Colonic mucosa (tissue), 4 donors: ENCODE measurements at places on chromosomes 12 and 14.
A peak's percentile ranks its signal among the peaks of the same experiment; 100 is the strongest.

- DNase-seq: no peak
These were observed 46.5 kb downstream of the NCOR2 start for GRCh38 chr12:124520907-124521306.

GRCh38 chr14:100522616-100523099 lies 64.6 kb downstream of the BEGAIN start:
- DNase-seq: peak; percentile 22

DNA sequence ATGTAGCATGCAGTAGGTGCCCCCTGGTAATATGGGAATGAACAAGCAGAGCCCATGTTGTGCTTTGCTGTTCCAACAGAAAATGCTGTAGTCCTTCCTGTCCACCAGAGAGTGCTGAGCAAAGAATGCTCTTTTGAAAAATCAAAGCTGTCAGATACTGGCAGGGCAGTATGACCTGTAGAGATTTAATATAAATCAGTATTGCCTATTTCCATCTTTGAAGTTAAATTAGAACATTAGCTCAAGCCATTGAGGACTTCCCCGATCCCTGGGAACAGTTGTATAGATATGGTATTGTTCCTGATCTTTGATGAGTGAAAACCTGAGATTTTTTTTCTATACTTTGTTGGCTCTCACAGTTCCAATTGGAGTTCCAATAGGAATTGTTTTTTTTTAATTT lies 13.0 kb downstream of the TTC8 start:
- DNase-seq: no peak

- DNase-seq: no peak
These were observed 43.4 kb upstream of the CFAP54 start for GRCh38 chr12:96445691-96446583.

- DNase-seq: no peak
These were observed 48.8 kb downstream of the LRCOL1 start for GRCh38 chr12:132561427-132562156.

DNA sequence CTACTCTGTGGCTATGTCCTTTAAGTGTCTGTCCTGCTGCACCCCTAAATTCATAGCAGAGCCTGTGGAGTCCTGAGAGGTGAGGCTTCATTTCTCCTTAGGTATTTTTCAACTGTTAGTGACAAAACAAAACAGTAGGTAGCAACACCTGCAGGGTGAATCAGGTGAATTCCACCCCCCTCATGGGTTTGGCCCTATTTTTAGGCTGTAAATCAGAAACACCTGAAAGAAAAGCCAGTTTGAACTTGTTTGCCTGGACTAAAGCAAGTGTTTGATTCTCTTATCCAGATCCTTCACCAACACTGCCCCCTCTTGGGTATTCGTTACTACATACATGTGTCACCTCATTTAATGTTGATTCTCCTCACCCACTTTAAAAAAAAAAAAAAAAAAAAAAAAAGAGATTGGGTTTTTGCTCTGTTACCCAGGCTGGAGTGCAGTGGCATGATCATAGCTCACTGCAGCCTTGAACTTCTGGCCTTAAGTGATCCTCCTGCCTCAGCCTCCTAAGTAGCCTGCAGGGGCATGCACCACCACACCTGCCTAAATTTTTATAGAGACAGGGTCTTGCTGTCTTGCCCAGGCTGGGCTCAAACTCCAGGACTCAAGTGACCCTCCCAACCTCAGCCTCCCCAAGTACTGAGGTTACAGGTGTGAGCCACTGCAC lies 10.3 kb downstream of the TBPL2 start:
- peak; percentile 73 for DNase-seq

GRCh38 chr12:53585448-53586125 lies 40.6 kb downstream of the ATF7 start:
- no peak for DNase-seq

DNA sequence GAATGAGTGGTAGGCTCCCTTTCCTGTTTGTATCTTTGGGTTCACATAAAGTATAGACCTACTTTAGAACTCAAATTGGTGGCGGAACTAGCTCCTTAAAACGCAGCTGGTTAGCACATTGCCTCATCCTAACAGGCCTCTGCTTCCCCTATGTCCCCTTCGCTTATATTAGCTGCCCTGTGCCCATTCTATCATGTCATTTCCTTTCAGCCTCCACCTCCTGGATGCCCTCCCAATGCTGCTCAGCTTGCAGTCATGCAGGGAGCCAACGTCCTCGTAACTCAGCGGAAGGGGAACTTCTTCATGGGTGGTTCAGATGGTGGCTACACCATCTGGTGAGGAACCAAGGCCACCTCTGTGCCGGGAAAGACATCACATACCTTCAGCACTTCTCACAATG lies 3.5 kb downstream of the DAZAP2 start:
- DNase-seq: no peak

DNA sequence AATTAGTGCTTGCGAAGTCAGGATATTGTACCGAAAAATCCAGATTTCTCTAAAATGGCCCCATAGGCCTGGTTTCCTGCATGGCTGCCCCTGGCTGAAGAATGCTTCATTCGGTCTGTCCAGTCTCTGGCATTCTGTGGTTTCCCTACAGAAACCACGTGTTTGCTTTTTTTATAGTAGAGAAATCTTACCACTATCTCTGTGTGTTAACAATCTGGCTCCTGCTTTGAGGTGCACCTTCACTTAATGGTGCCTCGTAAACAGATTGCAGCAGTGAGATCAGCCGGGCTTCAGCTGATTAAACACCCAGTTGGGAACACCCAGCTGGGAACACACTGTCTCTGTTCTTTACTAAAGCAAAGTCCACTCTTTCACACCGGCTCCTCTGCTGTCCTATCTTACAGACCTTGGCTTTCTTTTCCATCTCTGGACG lies 6.7 kb upstream of the DNAAF2 start:
- peak; percentile 89 for DNase-seq

DNA sequence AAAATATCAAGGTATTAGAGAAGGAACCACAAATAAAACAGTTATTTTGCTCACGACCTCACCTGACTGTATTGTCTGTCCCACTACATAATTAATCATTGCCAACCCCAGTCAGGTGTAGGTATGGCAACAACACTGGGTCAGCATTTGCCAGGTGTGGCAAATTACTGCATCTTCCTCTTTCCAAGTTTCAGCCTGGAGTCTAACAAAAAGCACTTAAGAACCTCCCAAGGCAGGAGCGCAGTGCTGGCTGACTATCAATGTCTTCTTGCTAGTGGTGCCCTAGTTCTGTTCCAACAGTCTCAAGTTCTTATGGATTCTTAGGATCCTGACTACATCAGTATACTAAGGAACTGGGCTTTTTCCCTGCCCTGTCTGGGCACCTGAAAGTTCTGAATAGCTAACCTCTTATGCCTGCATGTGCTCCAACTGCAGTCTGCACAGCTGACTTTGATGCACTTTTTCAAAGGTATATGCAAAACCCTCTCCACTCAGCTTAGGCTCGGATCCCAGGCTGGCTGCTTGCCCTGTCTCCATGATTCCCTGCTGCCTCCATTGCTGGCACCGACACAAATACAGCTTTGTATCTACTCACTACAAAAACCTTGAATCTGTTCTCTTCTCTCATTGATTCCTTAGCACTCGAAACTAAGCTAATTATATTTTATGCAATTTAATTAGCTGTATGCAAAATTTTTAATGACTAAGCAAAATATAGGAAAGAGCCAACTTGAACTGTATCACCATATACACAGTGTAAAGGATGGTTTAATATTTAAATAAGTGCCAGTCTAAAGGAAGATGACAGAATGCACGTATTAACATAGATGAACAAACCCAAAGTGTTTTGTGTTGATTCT lies 113.3 kb downstream of the PRKD1 start:
- DNase-seq: no peak

DNA sequence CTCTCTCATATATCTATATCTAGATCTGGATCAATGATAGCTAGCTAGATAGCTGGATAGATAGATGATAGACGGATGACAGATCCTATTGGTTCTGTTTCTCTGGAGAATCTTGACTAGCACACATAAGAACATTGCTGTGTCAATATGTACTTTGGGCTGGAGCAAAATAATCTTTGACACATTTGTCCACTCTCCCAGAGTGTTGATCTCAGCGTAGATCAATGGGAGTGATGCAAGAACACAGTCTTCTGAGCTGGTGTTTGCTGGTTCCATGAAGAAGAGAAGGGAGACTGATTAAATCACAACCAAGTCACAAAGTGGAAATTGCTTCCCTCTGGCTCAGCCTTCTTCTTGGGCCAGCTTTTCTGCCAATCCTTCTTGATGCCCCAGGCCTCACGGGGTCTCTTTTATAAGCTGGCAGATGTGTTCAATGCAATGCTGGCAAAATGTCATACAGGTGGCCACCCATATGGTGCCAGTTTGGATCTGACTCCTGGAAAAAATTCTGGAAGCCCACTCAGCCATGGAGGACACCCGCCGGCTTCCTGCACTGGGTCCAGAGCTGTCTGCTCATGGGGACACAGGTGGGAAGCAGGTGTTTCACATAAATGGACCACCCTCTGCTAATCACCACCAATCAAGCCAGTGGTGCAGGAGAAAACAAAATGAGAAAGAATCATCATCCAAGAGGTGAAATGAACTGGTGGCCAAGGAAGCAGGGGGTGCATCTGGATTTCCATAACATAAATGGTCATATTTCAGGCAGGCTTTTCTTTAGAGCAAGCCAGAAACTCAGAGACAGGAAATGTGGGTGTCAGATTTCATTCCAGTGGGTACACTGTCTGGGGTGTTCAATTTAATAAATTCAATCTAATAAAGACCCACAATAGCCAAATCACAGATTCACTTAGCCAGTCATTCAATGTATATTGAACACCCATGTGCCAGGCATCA lies 310.3 kb downstream of the DPF3 start:
- no peak for DNase-seq

DNA sequence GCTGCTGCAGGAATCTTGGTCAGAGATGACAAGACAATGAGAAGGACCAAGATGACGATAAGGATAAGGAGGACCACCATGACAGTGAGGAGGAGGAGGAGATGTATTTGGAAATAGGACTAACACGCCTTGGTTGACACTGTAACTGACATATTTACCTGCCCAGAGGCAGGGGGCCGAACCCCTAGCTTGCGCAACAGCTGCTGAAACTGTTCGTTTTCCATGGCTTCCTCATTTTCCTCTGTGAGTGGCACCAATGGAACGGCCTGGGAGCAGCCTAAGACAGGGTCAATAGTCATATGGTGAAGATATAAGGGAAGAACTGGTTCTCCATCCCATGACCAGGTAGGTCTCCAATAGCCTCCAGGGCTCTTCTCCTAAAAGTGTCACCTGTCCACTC lies 28.8 kb downstream of the TIMELESS start:
- no peak for DNase-seq

- no peak for DNase-seq
These were observed 27.5 kb downstream of the CCDC91 start for GRCh38 chr12:28217805-28218204.

DNA sequence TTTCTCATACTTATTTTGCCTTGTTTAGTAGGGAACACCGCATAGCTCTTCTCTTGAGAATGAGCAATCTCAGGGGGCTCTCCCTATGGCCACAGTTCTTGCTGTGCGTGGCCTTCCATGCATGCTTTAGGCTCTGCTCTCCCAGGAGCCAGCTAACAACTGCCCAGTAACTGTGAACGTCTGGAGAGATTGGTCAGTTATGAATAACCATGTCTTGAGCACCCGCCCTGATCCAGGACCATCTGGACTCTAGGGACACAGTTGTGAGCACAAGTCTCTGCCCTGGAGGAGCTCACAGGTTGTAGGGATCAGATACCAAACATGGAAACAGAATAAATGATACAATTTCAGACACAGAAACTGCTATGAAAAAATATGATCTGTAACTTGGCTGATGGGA lies 12.1 kb downstream of the PSMC1 start:
- DNase-seq: no peak

- DNase-seq: no peak
These were observed 53.9 kb upstream of the DCD start for GRCh38 chr12:54701940-54702592.

DNA sequence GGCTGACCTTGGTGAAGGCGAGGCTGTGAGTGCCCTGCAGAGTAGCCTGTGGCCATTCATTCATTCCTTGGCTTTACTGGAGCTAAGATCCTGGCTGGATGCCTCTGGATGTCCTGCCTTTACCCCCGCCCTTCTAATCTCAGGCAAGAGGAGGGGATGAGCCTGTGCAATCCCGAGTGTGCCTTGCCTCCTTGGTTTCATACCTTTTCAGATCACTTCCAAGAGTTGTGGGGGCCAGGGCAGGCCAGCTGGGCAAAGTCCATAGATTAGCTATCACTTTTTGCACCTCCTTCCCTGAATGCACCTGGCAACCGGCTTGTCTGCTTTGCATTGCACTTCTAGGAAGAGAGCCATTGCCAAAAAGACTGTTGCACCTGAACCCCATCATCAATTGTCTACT lies 1.5 kb downstream of the VRTN start:
- peak; percentile 43 for DNase-seq

DNA sequence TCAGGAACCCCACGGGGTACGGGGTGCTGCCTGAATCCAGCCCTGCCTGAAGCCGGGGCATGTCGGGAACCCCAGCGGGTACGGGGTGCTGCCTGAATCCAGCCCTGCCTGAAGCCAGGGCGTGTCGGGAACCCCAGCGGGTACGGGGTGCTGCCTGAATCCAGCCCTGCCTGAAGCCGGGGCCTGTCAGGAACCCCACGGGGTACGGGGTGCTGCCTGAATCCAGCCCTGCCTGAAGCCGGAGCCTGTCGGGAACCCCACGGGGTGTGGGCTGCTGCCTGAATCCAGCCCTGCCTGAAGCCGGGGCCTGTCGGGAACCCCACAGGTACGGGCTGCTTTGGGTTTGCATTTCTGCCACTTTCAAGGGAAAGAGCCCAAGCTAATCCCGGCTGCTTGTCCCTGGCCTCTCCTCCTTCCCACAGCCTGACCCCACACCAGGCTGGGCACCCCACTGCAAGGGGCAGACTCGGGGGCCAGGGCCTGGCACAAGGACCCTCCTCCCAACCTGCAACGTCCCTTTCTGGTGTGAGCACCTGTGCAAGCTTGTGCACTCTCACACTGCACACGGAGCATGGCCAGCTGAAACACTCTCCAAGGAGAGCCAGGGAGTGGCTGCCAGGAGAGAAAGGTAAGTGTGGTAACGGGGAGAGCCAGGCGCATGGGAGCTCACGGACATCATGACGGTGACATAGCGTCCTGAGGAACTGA lies 5.6 kb upstream of the FBRSL1 start:
- no peak for DNase-seq

DNA sequence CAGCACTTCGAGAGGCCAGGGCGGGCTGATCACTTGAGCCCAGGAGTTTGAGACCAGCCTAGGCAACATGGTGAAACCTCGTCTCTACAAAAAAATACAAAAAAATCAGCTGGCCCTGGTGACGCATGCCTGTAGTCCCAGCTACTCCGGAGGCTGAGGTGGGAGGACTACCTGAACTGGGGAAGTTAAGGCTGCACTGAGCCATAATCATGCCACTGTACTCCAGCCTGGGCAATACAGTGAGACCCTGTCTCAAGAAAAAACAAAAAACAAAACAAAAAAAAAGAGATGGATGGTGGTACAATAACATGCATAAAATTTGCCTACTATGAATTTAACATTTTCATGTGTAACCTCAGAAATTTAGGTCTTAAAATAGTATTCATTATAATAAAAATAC lies 2.2 kb downstream of the THAP2 start:
- DNase-seq: no peak

DNA sequence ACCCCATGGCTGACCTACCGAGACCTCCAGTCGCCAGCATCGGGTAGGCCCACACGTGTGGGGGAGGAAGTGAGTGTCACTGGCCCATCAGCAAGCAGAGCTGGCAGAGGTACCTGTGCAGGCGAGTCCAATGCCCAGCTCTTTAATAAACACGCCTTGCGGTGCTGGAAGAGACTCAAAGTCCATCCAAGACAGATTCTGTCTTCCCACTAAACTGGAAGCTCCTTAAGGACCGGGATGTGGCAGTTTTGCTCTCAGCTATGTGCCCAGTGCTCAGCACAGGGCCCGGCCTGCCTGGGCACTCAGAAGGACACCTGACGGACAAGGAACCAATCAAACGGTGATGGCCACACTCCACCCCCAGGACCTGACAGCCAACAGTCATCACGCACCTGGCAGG lies 65.0 kb downstream of the ITPK1 start:
- DNase-seq: no peak
